Activated CD4-positive, alpha-beta T cell treated with anti-CD3 and anti-CD28 coated beads, Interleukin-2, amount 10 ng/mL, durations not matched to agents 24 days and 14 days (primary cell): ENCODE measurements at places on chromosomes 3 and 15. TPM values are rescaled to one million over a fixed set of nuclear protein-coding genes. Genes with fewer than 3 reads are reported as not detected.

The OR5H14 gene
- total RNA-seq: not detected in 2 replicates

The PIGZ gene
- total RNA-seq: 1.7 and 1.9 TPM in 2 replicates

The TGM5 gene
- 0.07 TPM in 1 of 2 replicates, not detected in the other for total RNA-seq

The LTK gene
- total RNA-seq: not detected in 2 replicates

The GP5 gene
- 0.12 and 0.26 TPM in 2 replicates for total RNA-seq

The WWTR1 gene
- total RNA-seq: 0.31 and 0.75 TPM in 2 replicates

The BCL6 gene
- total RNA-seq: 41.7 and 51.7 TPM in 2 replicates

The AQP9 gene
- 0.26 TPM in 2 replicates for total RNA-seq

The IL20RB gene
- 1.5 and 1.8 TPM in 2 replicates for total RNA-seq

The CEP19 gene
- total RNA-seq: 3.9 and 4.0 TPM in 2 replicates

The GOLGA8J gene
- total RNA-seq: not detected in 2 replicates

The NPAP1 gene
- not detected in 2 replicates for total RNA-seq

The MUC20 gene
- 2.9 and 3.7 TPM in 2 replicates for total RNA-seq

The IGF2BP2 gene
- 0.64 and 0.89 TPM in 2 replicates for total RNA-seq

The ZNF501 gene
- 1.1 and 1.4 TPM in 2 replicates for total RNA-seq

The CLDN1 gene
- total RNA-seq: 0.33 and 0.52 TPM in 2 replicates

The DUOXA2 gene
- total RNA-seq: not detected in 2 replicates

The SLC9C1 gene
- total RNA-seq: not detected in 2 replicates

The CLRN1 gene
- not detected in 2 replicates for total RNA-seq

The ZIC4 gene
- total RNA-seq: not detected in 2 replicates

The PRSS50 gene
- not detected in 2 replicates for total RNA-seq
